Gastrocnemius medialis (tissue), 4 donors: ENCODE measurements at places on chromosomes 5 and 9. TPM values are rescaled to one million over a fixed set of nuclear protein-coding genes. Genes with fewer than 3 reads are reported as not detected.

DNA sequence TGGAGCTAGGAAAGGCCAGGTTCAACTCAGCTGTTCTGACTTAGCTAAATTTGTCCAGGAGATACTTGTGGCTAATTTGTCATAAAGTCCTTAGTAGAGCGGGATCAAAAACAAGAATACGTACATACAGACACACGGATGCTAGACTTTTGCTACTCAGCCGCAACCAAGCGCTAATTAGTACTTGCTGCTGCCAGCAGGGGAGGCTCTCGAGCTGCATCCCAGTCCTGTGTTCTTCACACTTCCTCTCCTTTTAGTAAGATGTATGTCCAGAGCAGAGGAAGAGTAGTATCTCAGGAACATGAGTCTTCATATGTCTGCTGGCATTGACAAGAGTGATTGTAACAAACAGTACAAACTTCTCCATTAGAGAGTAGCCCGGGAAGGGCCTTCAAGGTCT is 58.3 kb downstream of the CYFIP2 start:
- no peak overlapping the region for H3K4me3 ChIP-seq
- H3K27ac ChIP-seq, result no peak overlapping the region
- H3K27me3 ChIP-seq, result no peaks in the 10 kb centered on the region
- H3K36me3 ChIP-seq, result no peaks in the 10 kb centered on the region

- no peak overlapping the region for H3K27ac ChIP-seq
- DNase-seq, result no peak
- H3K36me3 ChIP-seq, result no peaks in the 10 kb centered on the region
- no peak overlapping the region for H3K4me3 ChIP-seq
- no peaks in the 10 kb centered on the region for H3K4me1 ChIP-seq
- H3K27me3 ChIP-seq, result no peaks in the 10 kb centered on the region
These were observed 45.3 kb upstream of the SUSD3 start for GRCh38 chr9:93012963-93013855.

- H3K36me3 ChIP-seq, result peaks cover 4% of the 10 kb centered on the region
- no peak overlapping the region for H3K27ac ChIP-seq
- DNase-seq, result no peak
- no peaks in the 10 kb centered on the region for H3K27me3 ChIP-seq
- H3K4me3 ChIP-seq, result no peak overlapping the region
These were observed 88.8 kb downstream of the TLE4 start for GRCh38 chr9:79660615-79661014.

DNA sequence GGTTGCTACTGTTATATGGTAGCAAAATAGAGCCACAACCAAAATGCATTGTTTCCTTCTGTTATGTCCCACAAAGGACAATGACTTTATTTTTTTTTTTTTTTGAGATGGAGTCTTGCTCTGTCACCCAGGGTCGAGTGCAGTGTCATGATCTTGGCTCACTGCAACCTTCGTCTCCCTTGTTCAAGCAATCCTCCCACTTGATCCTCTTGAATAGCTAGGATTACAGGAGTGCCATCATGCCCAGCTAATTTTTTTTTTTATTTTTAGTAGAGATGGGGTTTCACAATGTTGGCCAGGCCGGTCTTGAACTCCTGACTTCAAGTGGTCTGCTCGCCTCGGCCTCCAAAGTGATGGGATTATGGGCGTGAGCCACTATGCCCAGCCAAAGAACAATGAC is 527.7 kb upstream of the SGCD start:
- peak overlapping the region; percentile 58 for H3K27ac ChIP-seq
- H3K4me1 ChIP-seq, result peaks cover 5% of the 10 kb centered on the region
- DNase-seq, result no peak
- no peak overlapping the region for H3K4me3 ChIP-seq

- H3K27ac ChIP-seq, result peak overlapping the region; percentile 50
- no peaks in the 10 kb centered on the region for H3K36me3 ChIP-seq
- DNase-seq, result peak; percentile 50
- H3K4me1 ChIP-seq, result peaks cover 25% of the 10 kb centered on the region
- H3K27me3 ChIP-seq, result no peaks in the 10 kb centered on the region
These were observed 7.3 kb downstream of the ENG start for GRCh38 chr9:127847178-127847510.

DNA sequence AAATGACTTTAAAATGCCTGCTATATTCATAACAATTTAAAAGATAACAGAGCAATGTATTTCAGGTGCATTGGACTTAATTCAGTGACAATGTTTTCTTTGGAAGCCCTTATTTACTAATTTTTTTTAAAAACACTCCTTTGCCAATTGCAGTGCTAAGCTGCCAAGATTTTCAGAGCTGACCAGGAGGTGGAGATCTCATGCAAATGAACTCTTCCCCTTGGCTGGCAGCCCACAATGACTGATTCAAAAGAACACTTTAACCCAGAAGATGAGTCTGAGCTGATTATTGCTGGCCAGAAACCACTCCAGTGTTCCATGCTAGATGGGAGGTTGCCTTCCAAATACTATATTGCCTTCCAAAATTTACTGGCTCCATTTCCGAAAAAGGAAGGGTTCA is 128.3 kb upstream of the CCNH start:
- no peak overlapping the region for H3K27ac ChIP-seq
- no peaks in the 10 kb centered on the region for H3K27me3 ChIP-seq
- no peaks in the 10 kb centered on the region for H3K36me3 ChIP-seq
- no peak overlapping the region for H3K4me3 ChIP-seq

- no peak for DNase-seq
- no peaks in the 10 kb centered on the region for H3K4me1 ChIP-seq
- H3K4me3 ChIP-seq, result no peak overlapping the region
- no peak overlapping the region for H3K27ac ChIP-seq
These were observed 46.0 kb downstream of the VAV2 start for GRCh38 chr9:133945977-133946753.

GRCh38 chr9:77475641-77476473 is 172.3 kb downstream of the GNA14 start:
- no peak overlapping the region for H3K4me3 ChIP-seq
- no peaks in the 10 kb centered on the region for H3K4me1 ChIP-seq
- no peaks in the 10 kb centered on the region for H3K36me3 ChIP-seq
- H3K27ac ChIP-seq, result no peak overlapping the region

GRCh38 chr5:169901896-169902295 is 78.4 kb downstream of the INSYN2B start:
- no peak overlapping the region for H3K27ac ChIP-seq
- no peak overlapping the region for H3K4me3 ChIP-seq
- H3K27me3 ChIP-seq, result no peaks in the 10 kb centered on the region
- DNase-seq, result no peak

- no peaks in the 10 kb centered on the region for H3K27me3 ChIP-seq
- no peaks in the 10 kb centered on the region for H3K4me1 ChIP-seq
- DNase-seq, result no peak
- H3K4me3 ChIP-seq, result no peak overlapping the region
- H3K36me3 ChIP-seq, result no peaks in the 10 kb centered on the region
- no peak overlapping the region for H3K27ac ChIP-seq
These were observed 242.1 kb upstream of the ZNF462 start for GRCh38 chr9:106620866-106621265.

- H3K4me1 ChIP-seq, result peaks cover 9% of the 10 kb centered on the region
- no peak for DNase-seq
- no peaks in the 10 kb centered on the region for H3K36me3 ChIP-seq
- no peak overlapping the region for H3K4me3 ChIP-seq
- no peak overlapping the region for H3K27ac ChIP-seq
- no peaks in the 10 kb centered on the region for H3K27me3 ChIP-seq
These were observed 117.5 kb downstream of the ENTREP1 start for GRCh38 chr9:69442486-69442885.

- no peak overlapping the region for H3K4me3 ChIP-seq
- no peak overlapping the region for H3K27ac ChIP-seq
- no peaks in the 10 kb centered on the region for H3K4me1 ChIP-seq
- peaks cover 13% of the 10 kb centered on the region for H3K36me3 ChIP-seq
- DNase-seq, result no peak
- H3K27me3 ChIP-seq, result no peaks in the 10 kb centered on the region
These were observed 49.9 kb upstream of the NRARP start for GRCh38 chr9:137351781-137352501.

- DNase-seq, result no peak
- H3K27me3 ChIP-seq, result no peaks in the 10 kb centered on the region
- H3K27ac ChIP-seq, result no peak overlapping the region
- H3K4me1 ChIP-seq, result no peaks in the 10 kb centered on the region
These were observed 22.5 kb downstream of the ADAMTSL1 start for GRCh38 chr9:18496256-18497000.

DNA sequence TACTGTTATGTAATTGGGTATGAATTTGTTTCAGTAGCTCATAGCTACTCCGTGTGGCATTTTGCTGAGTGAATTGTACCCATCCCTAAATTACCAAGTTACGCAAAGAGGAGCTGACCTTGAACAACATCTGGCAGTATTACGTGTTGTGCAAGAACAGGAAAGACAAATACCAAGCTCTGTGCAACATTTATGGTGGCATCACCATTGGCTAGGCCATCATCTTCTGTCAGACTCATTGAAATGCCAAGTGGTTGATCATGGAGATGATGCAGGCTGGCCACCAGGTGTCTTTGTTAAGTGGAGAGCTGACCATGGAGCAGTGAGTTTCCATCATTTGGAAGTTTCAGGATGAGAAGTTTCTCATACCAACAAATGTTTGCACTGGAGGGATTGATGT is 15.0 kb downstream of the ZSWIM6 start:
- H3K4me1 ChIP-seq, result peaks cover 48% of the 10 kb centered on the region
- no peak for DNase-seq

DNA sequence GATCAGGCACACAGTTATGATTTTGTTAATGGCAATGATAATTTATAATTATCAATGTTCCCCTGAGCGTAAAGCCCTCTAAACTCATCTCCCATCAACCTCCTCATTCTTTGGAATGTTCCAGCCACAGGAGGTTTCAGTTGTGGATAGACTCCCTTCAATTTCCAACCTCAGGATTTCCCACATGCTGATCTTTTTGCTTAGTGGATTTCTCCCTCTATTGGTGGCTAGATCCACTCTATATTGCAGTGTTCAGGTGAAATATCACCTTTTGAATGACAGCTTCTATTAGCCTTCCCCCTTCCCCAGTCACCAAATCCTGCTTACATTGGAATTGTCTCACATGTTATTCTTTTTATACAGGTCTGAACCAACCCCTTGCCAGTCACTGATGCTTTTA is 113.9 kb downstream of the CDH10 start:
- no peak overlapping the region for H3K4me3 ChIP-seq
- no peak overlapping the region for H3K27ac ChIP-seq
- no peaks in the 10 kb centered on the region for H3K27me3 ChIP-seq
- no peaks in the 10 kb centered on the region for H3K4me1 ChIP-seq
- no peaks in the 10 kb centered on the region for H3K36me3 ChIP-seq

DNA sequence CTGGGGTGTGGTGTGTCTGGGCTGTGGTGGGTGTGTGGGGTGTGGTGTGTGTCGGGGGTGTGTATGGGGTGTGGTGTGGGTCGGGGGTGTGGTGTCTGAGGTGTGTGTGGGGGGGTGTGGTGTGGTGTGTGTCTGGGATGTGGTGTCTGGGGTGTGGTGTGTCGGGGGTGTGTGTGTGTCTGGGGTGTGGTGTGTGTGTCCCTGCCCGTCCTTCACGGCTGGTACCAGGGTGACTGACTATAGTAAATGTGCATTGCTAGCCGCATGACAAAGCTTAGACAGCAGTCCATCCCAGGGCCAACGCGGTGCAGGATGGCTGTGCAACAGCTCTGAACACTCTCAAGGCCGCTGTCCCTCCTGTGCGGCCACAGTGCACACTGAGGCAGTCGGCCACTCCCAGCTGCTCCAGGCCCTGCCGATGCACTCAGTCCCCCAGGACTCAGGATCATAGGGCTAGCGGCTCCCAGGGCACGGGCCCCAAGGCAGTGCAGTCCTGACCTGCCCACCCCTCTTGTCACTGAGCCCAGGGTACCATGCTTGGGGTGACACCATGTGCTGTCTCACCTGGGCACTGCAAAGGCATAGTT is 54.0 kb downstream of the SECISBP2 start:
- no peaks in the 10 kb centered on the region for H3K36me3 ChIP-seq
- no peak for DNase-seq
- no peaks in the 10 kb centered on the region for H3K4me1 ChIP-seq
- H3K27me3 ChIP-seq, result no peaks in the 10 kb centered on the region
- no peak overlapping the region for H3K4me3 ChIP-seq
- H3K27ac ChIP-seq, result no peak overlapping the region

PROB1 gene
- total RNA-seq, result 81.4 TPM

PTGS1 gene
- total RNA-seq, result 0.78 TPM

SLC6A19 gene
- not detected for total RNA-seq

FOXD4L4 gene
- not detected for total RNA-seq

IL5 gene
- not detected for total RNA-seq

PCA3 gene
- total RNA-seq, result not detected

GZMA gene
- not detected for total RNA-seq

TEX53 gene
- total RNA-seq, result not detected

FBXL7 gene
- total RNA-seq, result 3.6 TPM

NEURL1B gene
- 12.1 TPM for total RNA-seq
